Stimulated activated CD8-positive, alpha-beta memory T cell treated with anti-CD3 and anti-CD28 coated beads, Interleukin-7, amount 100 ng/mL, for 1 hour (primary cell): ENCODE measurements at places on chromosomes 12 and 14.

DNA sequence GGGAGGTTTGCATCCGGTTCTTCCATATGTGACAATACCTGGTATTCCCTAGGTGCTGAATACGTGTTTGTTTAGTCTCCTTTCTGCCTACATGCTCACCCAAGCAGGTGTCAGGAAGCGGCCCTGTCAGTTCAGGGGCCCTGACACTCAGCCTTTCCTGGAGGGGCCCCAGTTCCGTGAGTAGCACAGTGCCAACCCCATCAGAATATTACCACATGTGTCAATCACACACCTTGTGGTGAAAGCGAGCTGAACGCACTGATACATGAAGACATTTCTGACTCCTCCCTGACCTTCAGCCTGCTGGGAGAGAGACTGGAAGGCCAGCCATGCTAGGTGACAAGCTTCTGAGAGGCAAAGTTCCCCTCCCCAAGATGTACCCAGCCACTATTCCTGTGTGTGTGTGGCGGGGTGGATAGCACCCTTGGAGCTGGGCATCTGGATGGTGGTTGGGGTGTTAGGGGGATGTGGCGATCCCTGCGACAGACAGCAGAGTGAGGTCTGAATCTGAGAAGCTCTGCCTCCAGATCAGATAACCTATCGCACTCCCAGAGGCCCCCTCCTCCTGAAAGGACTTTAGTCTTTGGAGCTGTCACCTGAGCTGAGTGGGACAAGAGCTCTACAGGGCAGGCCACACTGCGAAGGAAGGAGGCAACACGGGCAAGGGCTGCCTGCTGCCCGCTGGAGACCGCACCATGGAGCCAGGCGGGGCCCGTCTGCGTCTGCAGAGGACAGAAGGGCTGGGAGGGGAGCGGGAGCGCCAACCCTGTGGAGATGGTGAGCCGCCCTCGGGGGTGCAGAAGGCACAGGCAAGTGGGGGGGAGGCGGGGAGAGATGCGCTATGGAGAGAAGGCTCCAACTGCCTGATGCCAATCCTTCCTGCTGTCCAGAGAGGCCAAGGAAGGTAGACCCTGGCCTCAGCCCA, at the start of gene SOAT2:
TSS of gene SOAT2 (plus strand) at position 604 of the 925 bp plus-strand sequence. CDS start at position 696, 92 bp downstream.
- DNase-seq = no peak

- no peak for DNase-seq
These were observed 68.2 kb downstream of the IFT43 start for GRCh38 chr14:76053572-76054355.

GRCh38 chr14:52235434-52235833, 32.1 kb upstream of the PTGDR start:
- no peak for DNase-seq

DNA sequence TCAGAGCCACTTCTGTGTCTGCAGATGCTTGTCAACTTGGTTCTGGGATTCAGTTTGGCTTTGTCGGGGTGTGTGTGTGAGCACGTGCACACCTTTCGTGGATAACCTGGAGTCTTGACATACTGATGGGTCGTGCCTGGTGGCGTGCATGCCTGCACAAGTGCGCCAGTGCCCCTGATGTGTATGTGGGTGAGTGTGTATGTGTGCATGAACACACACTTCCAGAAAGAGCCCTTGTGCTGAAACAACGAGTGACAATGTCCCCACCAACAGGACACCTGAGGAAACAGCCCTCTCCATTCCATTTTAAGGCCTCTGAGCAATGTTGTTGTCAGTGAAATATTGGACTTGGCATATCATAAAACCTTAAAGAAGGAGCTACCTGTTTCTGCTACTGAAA, 53.9 kb downstream of the SMUG1 start:
- no peak for DNase-seq

DNA sequence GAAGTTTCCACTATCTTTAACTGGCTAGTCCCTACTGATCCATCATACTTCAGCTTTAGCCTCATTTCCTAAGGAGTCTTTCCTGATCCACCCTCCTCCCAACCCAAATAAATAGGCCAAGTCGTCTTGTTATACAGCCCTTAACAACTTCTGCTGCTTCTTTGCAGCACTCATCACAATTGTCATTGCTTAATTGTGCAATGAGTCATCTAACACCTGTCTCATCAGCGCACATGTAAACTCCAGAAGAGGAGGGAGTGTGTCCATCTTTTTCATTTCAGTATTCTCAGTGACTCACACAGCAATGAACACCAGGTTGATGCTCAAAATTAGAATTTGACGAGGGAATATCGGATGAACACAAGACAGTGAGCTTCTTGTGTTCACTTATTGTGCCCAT, 87.3 kb downstream of the SUDS3 start:
- DNase-seq = no peak

- DNase-seq = no peak
These were observed 100.2 kb upstream of the ALX1 start for GRCh38 chr12:85179680-85180270.

- DNase-seq = no peak
These were observed 37.4 kb downstream of the SPTLC2 start for GRCh38 chr14:77579065-77579464.

GRCh38 chr12:45336762-45337596, 121.1 kb downstream of the ANO6 start:
- no peak for DNase-seq

- DNase-seq = no peak
These were observed 12.7 kb downstream of the HIP1R start for GRCh38 chr12:122847921-122848421.

GRCh38 chr12:53781228-53781801, 29.5 kb upstream of the CISTR start:
- no peak for DNase-seq

DNA sequence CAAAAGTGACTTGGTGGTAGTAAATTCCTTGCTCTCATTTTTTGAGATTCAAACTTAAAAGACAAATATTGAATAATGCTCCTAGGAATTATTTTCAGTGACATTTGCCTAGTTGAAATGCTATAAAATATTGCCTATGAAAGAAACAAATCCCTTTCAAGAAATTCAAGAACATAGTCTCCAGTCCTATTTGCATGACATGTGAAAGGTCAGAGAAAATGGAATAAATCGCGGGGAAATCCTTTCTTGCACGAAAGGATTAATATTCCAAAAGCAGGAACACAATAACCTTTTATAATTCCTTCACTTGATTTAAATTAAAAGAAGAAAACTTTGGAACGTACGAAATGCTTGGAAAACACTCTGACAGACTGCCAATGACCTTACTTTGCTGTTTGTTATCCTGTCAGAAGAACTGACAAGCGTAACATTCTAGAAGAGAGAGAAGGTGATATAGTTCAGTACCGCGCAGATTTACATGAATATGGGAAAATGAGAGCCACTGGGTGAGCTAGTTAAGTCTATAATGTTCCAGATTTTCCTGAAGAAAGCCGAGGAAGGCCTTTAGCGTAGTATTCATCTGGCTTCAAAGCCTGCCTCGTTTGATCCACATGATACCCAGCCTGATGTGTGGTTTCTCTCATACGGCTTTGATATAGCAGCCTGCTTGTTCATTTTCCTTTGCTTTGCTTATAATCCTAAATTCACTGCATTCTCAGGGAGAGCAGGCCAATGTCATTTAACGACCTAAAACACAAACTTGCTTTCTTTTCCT, 103.0 kb downstream of the PRIMA1 start:
- DNase-seq = no peak

DNA sequence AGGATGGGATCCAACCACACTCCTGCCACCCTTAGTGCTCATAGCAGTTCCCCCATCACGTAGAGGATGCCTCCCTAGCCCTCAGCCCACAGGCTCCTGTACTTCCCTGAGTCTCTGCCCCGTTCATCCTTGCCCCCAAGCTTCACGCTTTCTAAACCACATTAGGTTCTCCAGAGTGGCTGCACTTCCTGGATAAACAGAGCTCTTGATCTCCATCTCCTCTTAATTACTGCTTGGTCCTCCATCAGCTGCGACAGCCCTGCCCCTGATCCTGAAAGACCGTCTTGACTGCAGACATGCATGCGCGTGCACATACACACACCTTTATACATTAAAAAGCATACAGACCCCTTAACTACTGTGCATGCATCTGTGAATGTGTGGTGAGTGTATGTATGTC, 530.0 kb downstream of the BCL11B start:
- DNase-seq = no peak

DNA sequence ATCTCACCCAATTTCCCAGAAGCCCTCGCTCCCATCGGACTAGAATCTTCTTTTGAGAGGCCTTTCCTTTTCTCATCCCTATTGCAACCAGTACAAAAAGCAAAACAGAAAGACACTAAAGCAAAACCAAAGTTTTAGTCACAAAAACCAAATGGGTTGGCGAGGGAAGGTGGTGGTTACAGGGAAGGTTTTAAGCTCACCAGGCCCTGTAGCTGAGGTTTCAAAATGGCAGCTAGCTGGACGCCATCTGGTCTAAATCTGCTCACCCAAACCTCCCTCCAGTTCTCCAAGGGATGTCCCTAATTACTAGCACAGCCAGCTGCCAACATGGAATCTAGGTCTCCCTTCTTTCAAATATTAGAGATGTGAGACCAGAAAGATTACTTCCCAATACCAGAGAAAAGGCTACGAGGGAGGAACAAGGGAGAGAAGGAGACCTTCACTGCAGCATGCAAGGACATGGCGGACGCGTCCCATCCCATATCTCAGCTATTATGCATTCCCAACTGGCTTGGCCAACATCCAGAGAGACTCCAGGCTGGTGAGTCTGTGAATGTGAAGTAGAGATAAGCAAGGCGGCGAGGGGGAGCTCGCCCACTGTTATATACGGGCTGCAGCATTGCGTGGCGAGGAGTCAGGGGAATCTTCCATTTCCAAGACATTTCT, 70.8 kb downstream of the DPF3 start:
- DNase-seq = no peak

GRCh38 chr12:132847363-132848356, 19.0 kb upstream of the GOLGA3 start:
- no peak for DNase-seq

- no peak for DNase-seq
These were observed 15.0 kb upstream of the ETFBKMT start for GRCh38 chr12:31644536-31644935.

DNA sequence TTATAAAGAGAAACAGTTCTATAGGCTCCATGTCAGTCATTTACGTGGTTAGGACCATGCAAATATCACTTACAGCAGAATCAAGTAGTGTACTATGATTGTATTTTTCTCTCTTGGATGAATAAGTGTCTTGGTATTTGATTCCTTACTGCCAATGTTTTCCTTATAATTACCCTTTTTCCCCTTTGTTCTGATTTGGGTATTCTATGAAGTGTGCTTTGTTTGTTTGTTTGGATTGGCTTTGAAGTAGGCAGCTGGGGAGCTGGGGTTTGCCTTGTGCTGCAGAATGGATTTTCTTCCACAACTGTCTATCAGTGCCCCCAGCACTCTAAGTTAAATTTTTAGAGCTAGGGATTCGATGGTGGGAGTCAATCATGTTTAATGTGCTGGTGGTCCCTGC, 12.4 kb downstream of the TMEM120B start:
- no peak for DNase-seq

GRCh38 chr14:90820958-90821357, 4.7 kb upstream of the TTC7B start:
- peak; percentile 48 for DNase-seq

GRCh38 chr12:2631653-2632350, 163.0 kb upstream of the FKBP4 start:
- no peak for DNase-seq

GRCh38 chr14:57573173-57573572, 79.5 kb upstream of the CCDC198 start:
- DNase-seq = no peak

DNA sequence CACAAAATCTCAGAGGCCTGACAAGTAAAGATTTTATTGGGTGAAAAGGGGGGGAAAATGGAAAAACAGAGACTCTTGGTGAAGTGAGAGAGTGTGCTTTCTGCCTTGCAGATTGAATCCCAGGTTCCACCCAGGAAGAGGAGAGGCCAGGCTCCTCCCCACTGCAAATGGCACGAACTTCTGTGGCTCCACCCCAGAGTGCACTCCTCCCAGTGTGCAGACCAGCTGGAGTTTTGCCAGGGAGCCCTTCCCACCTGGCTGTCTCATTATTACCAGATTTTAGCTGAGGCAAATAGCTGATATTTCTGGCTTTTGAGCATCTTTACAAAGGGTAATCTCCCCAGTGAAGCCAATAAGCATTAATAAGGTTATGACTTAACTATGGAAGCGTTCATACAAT, 51.9 kb downstream of the TESPA1 start:
- DNase-seq = no peak

GRCh38 chr12:113222730-113223531, 1.7 kb downstream of the TPCN1 start:
- DNase-seq = no peak

DNA sequence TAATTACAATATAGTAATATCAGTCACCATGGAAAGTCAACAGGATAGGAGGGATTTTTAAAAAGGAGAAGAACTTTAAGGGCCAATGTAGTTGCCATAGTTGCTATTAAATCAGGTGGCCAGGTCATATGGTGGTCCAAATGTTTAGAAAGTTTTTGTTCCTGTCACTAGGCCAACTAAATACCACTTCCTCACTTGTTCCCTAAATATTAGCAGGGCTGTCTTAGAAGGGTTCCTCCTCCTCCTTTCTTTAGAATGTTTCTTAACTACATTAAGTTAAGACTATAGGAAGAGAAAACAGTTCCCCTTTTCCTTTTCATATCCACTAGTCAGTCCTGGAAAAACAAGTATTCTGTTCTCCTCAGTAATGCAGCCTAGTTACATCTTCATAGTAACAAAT, 50.3 kb downstream of the MON2 start:
- DNase-seq = no peak

- no peak for DNase-seq
These were observed 161.8 kb downstream of the KIF26A start for GRCh38 chr14:104299993-104300761.

DNA sequence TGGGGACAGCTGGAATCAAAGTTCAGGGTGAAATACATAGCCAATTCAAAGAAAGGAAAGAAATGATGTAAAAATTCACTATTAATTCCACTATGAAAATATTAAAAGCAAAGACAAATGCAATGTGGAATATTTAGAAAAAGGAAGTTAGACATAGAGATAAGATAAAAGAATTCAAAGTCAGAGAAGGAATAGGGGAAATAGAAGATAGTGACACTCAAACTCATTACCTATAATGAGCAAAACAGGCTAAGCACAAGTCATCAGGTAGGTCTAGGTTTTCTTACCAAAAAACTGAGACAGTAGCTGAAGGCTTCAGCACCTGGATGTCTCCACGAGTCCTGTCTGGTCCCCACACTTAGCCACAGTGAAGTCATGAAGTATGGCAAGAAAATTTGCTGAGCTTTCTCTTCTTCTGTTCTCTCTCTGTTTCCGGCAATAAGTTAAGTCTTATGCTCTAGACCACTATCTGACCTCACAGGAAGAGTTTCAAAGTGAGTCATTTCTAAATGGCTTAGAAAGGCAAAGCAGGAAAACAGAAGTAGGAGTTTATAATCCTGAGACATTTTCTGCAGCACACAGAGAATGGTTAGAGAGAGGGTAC, at the start of gene C3AR1:
TSS of gene C3AR1 (minus strand) at position 369 of the 604 bp plus-strand sequence. CDS start 6,174 bp downstream, outside the sequence.
- no peak for DNase-seq

- DNase-seq = no peak
These were observed 147.1 kb downstream of the KIF26A start for GRCh38 chr14:104285508-104285840.

GRCh38 chr14:81363746-81364378, 36.3 kb downstream of the STON2 start:
- no peak for DNase-seq

- DNase-seq = no peak
These were observed 24.5 kb downstream of the KTN1 start for GRCh38 chr14:55604488-55604887.
